DMS 273 treated with DMSO at 0.1 percent for 48 hours (cell line): ENCODE measurements at places on chromosomes 7 and 10.

GRCh38 chr7:22378199-22378980 is 21.4 kb upstream of the RAPGEF5 start:
- DNase-seq, result no peak

GRCh38 chr7:8261711-8262695 is at the start of gene ICA1:
TSS of gene ICA1 (minus strand) at chr7:8262167. CDS start at chr7:8235926, 26,241 bp downstream.
- DNase-seq, result peak; percentile 48

DNA sequence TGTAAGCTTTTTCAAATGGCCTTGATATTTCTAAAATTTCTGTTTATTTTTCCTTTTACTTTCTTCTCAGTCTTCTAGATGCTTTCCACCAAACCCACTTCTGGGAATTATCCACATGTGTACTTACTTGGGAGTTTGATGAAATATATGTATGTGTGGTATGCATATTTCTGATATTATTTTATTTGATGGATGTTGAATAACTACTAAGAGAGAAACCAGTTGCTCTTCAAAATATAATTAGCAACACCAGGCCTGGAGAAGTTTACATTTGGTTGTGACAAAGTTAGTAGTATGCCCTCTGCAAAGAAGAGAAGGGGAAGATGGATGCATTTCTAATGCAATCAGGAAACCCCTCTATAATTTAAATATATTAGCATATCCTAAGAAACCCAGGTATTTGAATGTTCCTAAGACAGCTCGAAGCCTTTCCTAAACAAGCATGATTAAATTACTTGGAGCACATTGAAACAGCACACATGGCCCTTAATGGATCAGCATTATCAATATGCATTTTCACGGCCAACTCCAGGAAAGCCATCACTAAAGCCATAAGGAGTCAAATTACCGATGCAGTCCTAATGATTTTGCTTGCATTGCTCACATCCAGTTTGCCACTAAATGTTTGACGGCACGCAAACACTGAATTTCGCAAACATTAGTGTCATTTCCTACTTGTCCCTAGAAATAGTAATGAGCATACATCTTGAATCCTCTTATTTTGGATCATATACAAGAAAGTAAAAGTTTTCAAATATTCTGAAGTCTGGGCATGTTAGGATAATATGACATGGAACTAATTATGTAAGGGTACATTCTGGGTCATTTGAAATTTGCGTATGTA is 393.8 kb downstream of the EXOC4 start:
- DNase-seq, result no peak

GRCh38 chr10:13417459-13418126 is 69.5 kb upstream of the SEPHS1 start:
- DNase-seq, result no peak

DNA sequence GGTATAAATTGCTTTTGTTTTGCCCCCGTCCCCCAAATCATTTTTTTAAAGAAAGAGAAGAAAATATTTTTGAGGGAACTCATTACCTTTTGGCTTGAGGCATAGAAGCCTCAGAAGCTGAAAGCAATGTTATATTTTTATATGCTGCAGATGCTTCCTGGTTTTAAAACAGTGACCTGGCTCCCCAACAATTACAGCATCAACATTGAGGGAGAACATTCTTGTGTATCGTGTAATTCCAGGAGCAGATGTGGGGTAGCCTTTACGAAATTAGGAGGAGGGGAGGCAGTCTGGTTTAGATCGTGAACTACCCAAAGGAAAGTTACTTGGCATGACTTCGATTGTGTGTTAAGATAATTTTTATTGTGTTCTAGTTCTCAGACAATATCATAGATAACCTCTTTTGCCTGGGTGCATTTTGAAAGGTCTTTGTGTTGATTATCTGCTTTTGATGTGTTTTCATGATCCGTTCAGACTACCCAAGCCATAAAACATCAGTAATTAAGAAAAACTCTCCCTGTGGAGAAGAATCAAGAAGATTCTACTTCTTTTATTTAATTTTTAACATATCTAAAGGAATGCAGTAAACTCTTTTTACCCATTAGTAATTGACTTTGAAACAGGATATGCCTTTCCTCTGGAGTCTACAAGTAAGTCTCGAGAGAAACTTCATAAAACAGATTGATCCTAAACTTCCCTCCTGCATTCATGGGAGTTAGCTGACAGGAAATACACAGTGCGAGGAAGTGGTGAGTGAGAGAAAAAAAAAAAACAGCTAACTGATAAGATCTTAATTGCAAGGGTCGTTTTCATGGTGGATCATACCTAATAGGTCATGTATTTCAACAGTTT is 141.4 kb downstream of the KIAA1217 start:
- DNase-seq, result no peak

DNA sequence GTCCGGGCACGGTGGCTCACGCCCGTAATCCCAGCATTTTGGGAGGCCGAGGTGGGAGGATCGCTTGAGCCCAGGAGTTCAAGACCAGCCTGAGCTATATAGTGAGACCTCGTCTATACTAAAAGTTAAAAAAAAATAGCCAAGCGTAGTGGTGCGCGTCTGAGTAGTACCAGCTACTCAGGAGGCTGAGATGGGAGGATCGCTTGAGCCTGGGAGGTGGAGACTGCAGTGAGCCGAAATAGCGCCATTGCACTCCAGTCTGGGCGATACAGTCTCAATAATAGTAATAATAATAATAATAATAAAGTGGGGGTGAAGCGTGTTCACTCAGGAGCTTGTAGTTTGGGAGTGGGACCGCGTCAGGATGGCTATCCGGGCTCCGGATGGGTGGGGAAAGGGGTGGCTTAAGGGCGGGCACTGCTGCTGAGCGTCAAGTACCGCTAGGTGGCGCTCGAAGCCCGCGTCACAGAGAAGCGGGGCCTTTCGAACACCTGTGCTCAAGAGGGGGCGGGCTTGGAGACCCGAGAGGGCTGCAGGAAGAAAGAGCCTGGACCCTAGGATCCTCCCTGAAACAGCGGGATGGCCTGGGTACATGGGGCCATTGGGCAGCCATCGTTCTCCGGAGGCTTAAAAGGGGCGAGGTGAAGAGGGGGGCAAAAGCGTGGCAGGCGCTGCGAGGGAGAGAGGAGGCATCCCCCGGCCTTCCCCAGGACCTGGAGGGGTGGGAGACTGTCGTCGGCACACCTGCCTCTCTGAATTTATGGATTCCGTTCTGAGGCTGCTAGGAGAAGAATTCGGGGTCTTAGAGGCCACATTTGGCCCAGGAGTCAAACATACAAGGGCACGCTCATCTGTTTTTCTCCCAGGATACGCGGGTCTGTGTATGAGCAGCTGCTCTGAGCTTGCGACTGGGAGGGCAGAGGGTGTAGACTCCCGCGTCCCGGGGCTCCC is 14.5 kb downstream of the LBX1 start:
- no peak for DNase-seq

DNA sequence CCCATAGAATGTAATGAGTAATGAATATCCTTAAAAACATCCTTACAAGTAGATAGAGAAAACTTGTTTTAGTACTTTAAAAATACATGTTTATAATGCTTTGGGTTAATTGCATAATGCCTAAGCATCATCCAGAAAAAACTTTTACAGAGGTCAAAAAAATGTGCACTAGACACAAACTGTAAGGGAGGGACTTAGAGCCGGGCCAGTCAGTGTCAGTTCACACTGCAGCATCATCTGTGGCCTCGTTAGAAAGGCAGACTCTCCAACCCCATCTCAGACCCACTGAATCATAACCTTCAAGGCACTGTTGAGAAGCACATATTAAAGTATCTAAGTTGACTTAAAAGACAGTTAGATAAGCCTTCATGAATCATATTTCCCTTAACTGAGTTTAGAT is 230.1 kb upstream of the PRPS1L1 start:
- DNase-seq, result no peak

DNA sequence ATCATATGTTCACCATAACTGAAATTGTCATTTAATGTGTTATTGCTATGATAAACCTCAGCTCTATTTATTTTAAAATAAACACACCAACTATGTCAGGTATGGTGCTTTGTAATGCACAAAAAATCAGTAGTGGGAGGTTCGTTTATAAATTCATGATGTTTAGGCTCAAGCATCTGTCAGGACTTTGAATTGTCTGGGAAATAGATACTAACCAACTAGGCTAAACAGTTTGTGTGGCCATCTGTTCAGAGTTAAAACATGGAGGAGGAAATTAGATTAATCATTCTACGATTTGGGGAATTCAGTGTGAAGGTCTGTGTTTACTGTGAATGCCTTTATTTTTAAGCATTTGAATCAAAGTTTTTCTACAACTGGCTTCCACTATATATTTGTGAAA is 212.6 kb upstream of the FZD8 start:
- DNase-seq, result peak; percentile 60

- DNase-seq, result no peak
Measured at GRCh38 chr7:106480161-106480579, 180.8 kb downstream of the CCDC71L start.

GRCh38 chr7:1709900-1710299 is 39.8 kb downstream of the ELFN1 start:
- DNase-seq, result no peak

DNA sequence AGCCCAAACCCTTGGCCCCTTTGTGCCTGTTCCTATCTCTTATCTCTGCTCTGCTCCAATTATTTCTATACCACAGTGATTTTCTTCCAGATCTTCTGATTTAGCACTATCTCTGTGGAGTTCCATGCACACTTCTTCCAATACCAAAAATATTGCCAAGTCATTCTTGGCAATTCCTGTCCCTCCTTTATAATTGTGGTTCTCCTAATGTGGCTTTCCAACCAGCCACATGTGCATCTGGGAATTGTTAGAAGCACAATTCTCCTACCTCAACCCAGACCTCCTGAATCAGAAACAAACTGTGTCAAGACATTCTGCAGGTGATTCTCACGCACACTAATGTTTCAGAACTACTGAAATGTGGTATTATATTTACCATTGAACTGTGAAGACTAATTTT is 447.8 kb upstream of the IGFBP3 start:
- DNase-seq, result no peak

GRCh38 chr10:7186387-7187018 is 224.3 kb downstream of the SFMBT2 start:
- DNase-seq, result no peak

GRCh38 chr10:58820861-58821751 is 308.4 kb downstream of the BICC1 start:
- DNase-seq, result no peak

DNA sequence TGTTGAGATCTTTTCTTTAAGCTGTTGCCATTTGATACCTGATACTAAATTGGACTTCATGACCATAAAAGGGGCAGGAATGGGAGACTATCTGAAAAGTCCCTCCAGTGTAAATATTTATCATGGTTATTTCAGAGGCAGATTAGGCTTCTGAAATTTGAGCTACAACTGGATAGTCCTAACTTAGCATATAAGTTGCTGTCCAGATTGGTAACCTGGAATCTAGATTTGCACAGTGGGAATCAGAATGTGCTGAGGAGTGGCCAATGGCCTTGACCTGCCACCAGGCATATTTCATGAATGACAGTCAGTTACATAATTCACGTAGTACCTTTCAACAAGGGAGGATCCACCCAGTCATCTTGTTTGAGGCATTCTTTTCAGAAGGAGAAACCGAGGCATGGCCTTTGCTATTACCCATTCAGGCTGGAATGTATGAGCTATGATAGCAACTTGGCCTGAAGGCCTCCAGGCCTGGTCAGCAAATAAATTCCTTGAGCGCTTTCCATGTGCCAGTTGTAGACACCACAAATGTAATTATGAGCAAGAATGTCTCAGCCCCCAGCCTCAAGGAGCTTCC is 80.0 kb downstream of the EEPD1 start:
- DNase-seq, result no peak
